ENCODE measurements at places on chromosomes 2 and 18.

GRCh38 chr2:122681626-122682025 lies 926.2 kb downstream of the TSN start:
- no peak for DNase-seq

- DNase-seq = no peak
Observed at GRCh38 chr2:18208956-18209355, 330.5 kb downstream of the KCNS3 start.

GRCh38 chr2:100052650-100053049 lies 89.7 kb downstream of the AFF3 start:
- no peak for DNase-seq

- DNase-seq = peak; percentile 9
Observed at GRCh38 chr2:42568401-42569115, at the start of gene MTA3. Gene MTA3, plus strand, starts transcription at chr2:42568632. Its CDS starts 114 bp downstream, at chr2:42568746.

GRCh38 chr2:212536817-212537725 lies 1.5 kb downstream of the ERBB4 start:
- DNase-seq = no peak

- peak; percentile 35 for DNase-seq
Observed at GRCh38 chr2:188629753-188630527, 338.3 kb downstream of the GULP1 start.

- no peak for DNase-seq
Observed at GRCh38 chr2:79630060-79630459, 117.2 kb downstream of the CTNNA2 start.

DNA sequence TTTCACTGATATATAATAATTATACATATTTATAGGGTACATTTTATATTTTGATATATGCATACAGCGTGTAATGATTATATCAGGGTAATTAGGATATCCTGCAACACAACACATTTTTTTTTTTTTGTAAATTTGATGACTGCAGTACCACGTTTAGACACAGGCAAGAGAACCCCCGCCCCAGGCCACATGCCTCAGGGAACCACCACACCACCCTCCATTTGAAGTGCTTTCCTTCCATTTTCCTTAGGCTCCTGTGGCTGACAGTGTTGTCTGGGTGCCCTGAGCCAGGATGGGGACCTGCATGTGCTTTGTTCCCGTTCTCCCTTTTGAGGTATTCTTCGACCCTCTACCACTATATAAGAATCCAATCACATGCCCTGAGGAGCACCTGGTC lies 161.6 kb upstream of the CTAGE1 start:
- DNase-seq = no peak
